ENCODE measurements at places on chromosomes 5 and 9. TPM values are rescaled to one million over a fixed set of nuclear protein-coding genes. Genes with fewer than 3 reads are reported as not detected.

GRCh38 chr9:88814577-88814976, 176.7 kb upstream of the S1PR3 start:
- H3K4me1 ChIP-seq = peaks cover 5% of the 10 kb centered on the region
- H3K36me3 ChIP-seq = no peaks in the 10 kb centered on the region
- no peak for DNase-seq
- H3K27me3 ChIP-seq = peaks cover 27% of the 10 kb centered on the region
- no peak overlapping the region for H3K27ac ChIP-seq

GRCh38 chr5:78243639-78244038, 50.9 kb downstream of the AP3B1 start:
- H3K27me3 ChIP-seq = no peaks in the 10 kb centered on the region
- H3K4me3 ChIP-seq = no peak overlapping the region
- H3K4me1 ChIP-seq = peaks cover 3% of the 10 kb centered on the region
- no peak overlapping the region for H3K27ac ChIP-seq

- no peak overlapping the region for H3K4me3 ChIP-seq
- DNase-seq = no peak
- peaks cover 17% of the 10 kb centered on the region for H3K4me1 ChIP-seq
- H3K36me3 ChIP-seq = peaks cover 3% of the 10 kb centered on the region
Measured at GRCh38 chr5:61322738-61323725, 9.0 kb upstream of the ZSWIM6 start.

The NTRK2 gene
- not detected for total RNA-seq

The IL9 gene
- total RNA-seq = not detected

The CDHR2 gene
- 0.31 TPM for total RNA-seq

The ISL1 gene
- not detected for total RNA-seq

The PCDHB5 gene
- total RNA-seq = not detected

All from activated naive CD8-positive, alpha-beta T cell treated with anti-CD3 and anti-CD28 coated beads for 36 hours (primary cell).